CD14-positive monocyte (primary cell): ENCODE measurements at places on chromosomes 1 and 21. TPM values are rescaled to one million over a fixed set of nuclear protein-coding genes. Genes with fewer than 3 reads are reported as not detected.

DNA sequence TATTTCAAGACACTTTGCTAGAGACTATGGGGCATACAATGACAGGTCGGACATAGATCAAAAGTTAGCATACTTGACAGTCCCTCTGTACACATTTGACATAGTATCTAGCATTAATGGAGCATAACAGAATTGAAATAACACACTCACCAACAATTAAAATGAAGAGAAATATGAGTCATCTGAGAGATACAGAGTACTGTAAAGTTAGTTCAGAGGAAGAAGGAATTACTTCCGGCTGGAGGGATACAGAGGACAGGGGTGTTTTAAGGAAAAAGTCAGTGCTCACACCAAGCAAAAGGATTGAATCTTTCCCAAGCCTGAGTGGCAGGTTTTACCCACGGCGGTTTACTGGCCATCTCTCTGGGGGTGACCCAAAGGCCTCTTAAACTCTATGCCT is 2.4 kb downstream of the ZMYND12 start:
- no peak for DNase-seq
- H3K27ac ChIP-seq, result no peak overlapping the region
- H3K27me3 ChIP-seq, result no peaks in the 10 kb centered on the region
- H3K4me1 ChIP-seq, result peaks cover 14% of the 10 kb centered on the region
- H3K36me3 ChIP-seq, result no peaks in the 10 kb centered on the region
- no peak overlapping the region for H3K4me3 ChIP-seq

SPOCD1 gene
- not detected in 2 replicates for polyA plus RNA-seq

- peaks cover 16% of the 10 kb centered on the region for H3K4me1 ChIP-seq
- no peak overlapping the region for H3K4me3 ChIP-seq
- H3K36me3 ChIP-seq, result peaks cover 13% of the 10 kb centered on the region
Observed at GRCh38 chr1:117058810-117059209, 1.3 kb upstream of the TTF2 start.

ARHGEF16 gene
- polyA plus RNA-seq, result not detected
